Effector CD8-positive, alpha-beta T cell (primary cell): ENCODE measurements at places on chromosomes 5 and 9.

DNA sequence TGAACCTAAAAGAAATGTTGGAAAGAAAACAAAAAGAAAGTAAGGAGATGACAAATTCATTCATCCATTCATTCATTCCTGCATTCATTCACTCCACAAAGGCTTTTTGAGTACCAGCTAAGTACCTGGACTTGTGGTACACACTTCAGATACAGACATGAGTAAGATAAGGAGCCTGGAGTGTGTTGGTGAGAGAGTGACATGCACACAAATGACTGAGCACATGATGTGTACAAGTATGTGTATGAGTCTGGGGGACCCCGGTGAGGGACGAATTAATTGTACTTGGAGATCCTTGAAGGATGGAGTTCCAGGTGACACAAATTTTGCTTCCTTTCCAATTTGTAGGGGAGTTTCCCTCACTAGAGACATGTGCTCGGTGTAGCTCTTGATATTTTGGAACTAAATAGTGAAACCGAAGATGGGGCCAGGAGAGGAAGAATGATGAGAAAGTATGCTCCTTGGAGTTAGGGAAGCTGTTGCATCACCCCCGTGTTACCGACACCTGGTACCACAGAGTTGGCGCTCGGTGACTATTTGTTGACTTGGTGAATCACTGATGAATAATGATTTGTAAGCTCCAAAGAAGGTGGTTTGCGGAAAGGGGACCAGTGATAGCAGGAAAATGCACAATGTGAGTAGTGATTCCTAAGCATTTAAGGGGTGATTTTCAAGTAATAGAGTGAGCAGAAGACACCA is 509.8 kb downstream of the CCDC171 start:
- DNase-seq, result no peak

- no peak for DNase-seq
These were observed 291.8 kb upstream of the ACTBL2 start for GRCh38 chr5:57774439-57774838.

DNA sequence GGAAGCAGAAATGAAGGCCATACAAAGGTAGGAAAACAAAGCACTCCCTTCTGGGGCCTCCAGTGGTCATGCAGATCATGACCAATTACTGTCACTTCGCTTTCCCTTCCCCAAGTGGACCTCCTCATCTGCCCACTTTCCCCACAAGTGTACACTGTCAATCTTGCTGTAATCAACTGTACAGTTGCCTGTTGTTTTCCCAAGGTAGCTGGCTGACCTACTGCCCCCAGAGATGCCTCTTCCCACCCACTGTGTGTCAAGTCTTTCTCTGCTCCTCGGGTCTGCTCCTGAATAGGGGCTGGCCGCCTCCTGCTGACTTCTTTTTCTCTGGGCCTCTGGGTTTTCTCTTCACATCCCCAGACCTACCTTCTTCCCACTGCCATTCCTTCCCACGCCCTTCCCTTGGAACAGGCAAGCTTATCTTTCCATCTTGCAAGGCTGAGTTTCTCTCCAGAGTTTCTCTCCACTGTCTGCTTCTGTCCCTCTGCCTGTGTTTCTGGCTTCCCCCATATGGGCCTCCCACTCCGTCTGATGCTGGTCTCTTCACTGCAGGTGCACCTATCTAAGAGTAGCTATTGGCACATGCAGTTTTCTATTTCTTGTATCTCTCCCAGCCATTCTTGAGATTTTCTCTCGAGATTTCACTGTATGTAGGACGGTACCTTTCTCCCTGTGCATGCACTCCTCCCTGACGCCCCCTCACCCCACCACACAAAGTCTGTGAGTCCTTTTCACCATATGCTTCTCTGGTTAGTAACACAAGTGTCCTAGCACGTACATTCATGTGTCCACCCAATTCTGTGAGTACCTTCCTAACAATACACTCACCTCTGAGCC is 2.4 kb downstream of the ELL2 start:
- DNase-seq, result no peak

DNA sequence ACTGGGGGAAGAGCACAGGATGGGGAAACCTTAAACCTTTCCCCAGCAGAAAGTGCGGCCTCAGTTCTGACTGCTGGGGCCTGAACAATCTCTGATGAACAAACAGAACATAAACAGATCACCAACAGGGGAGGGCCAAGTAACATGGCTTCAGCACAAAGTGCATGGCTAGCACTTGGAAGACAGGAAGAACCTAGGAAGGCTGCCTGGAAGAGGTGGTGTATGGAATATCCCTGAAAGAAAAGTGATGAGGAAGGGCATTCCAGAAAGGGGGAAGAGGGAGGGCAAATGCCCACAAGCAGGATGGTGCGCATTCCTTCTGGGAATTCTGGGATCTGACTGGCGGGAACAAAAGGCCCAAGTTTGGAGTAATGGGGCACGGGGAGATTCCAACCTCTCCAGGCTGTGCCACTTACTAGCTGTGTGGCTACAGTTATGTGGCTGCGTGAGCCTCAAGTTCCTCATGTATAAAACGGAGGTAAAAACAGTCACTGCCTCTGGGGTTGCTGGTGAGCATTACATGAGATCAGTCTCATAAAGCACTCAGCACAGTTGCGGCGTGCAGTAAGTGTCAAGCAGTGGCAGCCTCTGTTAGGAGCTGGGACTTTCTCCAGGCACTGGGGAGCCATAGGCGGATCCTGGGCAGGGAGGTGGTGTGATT is 1.6 kb downstream of the PDGFRB start:
- DNase-seq, result no peak

DNA sequence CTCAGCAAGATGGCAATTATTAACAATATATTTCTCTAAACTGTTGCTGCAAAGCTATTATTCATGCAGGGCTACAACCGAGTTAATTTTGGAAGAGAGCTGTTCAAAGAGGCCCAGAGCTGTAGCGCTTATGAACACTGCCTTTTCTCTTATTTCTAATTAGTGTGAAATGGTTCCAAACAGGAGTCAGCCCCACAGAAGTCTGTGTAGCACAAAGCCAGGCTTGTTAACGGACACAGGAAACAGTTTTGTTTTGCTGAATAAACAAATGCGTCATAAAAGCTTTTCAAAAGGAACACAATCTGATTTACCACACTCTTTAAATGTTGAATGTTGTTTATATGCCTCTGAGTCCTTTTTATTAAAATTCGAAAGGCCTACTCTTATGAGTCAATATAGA is 396.5 kb downstream of the ANXA1 start:
- DNase-seq, result no peak

DNA sequence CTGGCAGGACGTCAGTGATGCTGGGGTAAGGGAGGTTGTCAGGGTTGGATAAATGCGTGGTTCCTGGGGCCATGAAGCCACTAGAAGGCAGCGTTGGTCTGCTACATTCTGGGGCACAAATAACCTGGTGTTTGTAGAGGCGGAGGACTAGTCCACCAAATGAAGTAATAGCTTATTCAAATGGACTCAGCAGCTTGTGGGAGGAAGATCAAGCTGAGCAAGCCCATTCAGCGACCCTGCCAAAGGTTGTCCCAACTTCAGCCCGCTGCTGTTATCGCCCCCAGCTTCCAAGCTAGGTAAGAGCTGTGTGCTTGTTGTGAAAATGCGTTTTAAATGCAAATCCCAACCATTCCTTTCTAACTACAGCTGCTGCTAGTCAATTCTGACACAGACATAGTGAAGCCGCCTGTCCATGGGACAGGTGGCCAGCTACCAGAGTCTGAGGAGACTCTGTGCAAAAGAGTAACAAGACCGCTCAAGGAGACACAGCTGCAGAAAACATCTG is 7.6 kb upstream of the FAM240B start:
- DNase-seq, result no peak
